ENCODE measurements at places on chromosomes 16 and 17.

DNA sequence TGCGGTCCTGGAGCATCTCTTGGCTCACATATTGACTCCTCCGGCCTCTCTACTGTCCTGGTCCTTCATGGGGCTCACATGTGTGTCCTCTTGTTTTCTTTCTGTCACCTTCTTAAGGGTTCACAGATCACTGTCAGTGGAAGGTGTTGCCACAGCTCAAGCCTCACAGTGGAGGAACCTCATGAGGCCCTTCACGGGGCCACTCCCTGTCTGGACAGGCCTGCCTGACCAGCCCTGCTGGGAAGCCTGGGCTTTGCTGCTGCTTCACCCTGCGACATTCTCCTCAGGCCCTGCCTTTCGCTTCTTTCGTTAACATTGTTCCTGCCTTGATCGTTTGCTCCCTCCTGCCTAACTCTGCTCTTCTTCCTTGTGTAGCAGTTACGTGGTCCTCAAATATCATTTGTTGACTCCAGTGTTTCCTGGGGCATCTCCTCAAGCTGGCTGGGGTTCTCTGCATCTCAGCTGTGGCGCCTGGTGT, 55.9 kb downstream of the WDR45B start:
- no peak for DNase-seq

- no peak for DNase-seq
These were observed 15.4 kb downstream of the ZNF18 start for GRCh38 chr17:11981862-11982261.

GRCh38 chr16:54366943-54367342, 80.4 kb upstream of the IRX3 start:
- no peak for DNase-seq

DNA sequence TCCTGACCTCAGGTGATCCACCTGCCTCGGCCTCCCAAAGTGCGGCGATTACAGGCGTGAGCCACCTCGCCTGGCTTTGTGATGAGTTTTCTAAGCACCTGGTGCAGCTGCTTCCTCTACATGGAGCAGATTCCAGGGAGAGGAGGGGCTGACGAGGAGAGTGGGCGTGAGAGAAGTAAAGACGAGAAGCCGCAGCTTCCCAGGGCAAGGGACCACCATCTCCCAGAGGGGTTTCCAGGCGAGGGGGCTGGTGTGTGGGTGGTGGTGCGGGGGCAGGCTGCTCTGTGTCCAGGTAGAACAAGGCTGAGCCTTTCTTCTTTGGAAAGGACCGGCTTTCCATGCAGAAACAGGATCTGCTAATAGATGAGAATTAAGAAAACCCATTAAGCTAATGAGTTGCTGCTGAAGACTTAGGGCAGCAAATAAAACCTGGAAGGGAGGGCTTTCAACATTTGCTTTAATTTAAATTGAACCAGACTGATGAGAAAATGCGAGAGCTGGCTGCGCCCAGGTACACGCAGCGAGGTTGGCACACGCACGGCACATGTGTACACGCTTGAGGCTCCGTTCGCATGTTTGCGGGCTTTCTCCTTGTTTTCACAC, 236.7 kb downstream of the RBFOX3 start:
- no peak for DNase-seq

GRCh38 chr16:66601471-66601870, 3.0 kb upstream of the CMTM3 start:
- no peak for DNase-seq

DNA sequence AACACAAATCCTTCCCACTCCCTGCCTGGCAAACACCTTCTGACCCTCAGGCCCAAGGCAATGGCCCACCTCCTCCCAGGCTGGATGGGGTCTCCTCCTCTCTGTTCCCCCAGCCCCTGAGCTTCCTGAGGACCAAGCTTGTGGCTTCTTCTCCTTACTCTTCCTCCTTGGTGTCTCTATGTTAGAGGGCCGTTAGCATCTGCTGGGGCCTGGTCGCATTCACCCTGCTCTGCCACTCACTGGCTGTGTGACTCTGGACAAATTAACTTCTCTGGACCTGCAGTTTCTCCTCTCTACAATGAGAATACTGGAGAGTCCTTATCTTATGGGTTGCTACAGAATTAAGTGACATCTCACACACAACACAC, 725 bp upstream of the MT2A start:
- DNase-seq = no peak

DNA sequence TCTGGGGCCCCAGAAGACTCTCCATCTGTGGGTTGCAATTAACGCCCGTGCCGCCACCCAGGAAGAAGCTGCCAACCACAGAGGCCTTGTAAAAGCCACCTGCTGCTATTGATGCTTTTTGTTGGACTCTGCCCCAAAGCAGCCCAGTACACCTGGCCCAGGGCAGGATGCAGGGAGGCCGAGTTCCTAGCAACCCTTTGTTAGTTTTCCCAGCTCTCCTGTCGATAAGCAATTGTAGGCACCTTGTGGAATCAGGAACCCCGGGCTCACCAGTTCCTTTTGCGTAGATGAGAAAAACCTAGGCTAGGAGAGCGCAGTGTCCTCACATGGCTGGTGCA, 103.3 kb downstream of the ABCC6 start:
- DNase-seq = no peak

GRCh38 chr17:72953621-72954020, 138.9 kb downstream of the SLC39A11 start:
- DNase-seq = no peak

GRCh38 chr17:73644145-73645049, at the start of gene SDK2:
Gene SDK2, minus strand, starts transcription at chr17:73644445. Its CDS starts 357 bp downstream, at chr17:73644088.
- DNase-seq = no peak

DNA sequence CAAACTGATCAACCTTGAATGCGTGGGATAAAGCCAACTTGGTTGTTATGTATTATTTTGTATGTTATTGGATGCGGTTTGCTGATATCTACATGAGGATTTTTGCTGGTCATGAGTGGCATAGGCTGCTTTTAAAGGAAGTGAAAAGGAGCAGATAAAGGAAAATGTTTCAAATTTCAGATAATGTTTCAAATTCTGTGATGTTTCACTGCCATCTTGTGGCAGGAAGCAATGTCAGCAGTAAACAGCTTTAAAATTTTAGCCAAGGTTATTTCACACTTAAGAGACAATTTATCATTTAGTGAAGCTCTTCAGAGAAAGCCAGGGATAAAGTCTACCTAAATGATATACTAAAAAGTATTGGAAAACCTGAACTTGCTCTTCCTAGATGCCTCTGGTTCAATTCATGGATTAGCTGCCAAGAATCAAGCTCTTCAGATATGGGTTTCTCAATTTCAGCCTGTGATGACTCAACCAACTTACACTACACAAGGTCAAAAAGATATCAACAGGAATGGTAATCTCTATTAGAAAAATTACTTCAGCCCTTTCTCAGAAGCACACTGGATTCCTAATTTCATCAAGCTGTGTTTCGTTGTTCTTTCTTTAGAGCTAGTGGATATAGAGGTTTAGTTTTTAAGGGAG, 136.0 kb upstream of the C17orf78 start:
- no peak for DNase-seq

DNA sequence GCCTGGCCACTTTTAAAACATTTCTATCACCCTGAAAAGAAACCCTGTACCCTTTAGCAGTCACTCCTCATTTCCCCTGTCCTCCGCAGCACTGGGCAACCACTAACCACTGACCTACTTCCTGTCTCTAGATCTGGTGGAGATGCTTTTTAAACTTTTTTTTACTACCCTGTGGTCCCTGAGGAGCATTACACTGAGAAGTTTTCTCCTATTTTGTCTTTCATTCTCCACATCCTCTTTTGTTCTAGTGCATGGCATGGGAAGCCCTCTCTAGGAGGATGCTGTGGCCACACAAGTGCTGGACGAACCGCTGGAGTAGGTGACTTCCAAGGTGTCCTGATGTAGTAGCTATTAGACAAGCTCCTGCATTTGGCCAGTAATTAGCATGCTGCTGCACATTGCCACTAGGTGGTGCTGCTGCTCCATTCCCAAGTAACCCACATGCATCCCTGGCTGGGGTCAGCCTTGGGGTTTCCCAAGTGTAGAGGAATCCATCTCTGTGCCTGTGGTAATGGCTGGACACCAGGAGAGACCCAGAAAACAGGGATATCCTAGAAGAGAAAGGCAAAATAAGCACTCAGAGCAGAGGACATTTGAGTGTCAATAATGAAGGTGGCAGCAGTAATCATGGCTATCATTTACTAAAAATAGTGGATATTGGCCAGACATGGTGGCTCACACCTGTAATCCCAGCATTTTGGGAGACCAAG, 143.8 kb upstream of the CRHR1 start:
- no peak for DNase-seq

DNA sequence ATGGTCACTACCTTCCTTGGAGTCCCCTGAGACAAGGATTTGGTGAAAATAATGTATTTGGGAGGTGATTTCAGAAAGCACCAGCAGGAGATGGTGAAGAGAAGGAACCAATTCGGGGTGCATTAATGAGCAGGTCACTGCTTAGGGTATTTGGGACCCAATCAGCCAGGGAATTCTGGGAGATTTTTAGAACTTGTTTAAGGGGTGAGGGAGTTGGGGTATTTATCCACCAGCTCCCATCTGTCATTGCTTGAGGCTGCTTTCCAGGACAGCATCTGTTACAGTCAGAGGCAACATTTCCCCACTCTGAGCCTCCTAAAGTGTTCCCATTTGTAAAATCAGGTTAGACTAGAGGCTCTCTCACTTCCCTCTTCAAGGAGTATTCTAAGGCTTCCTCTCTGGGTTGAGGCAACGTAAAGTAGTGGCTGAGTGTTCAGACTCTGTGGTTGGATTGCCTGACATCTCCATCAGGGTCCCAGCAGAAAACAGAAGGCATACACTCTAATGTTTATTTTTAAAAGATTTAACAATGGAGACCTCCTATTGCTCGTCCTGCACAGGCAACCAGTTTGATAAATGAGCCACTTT, 60.9 kb downstream of the CLEC19A start:
- no peak for DNase-seq

DNA sequence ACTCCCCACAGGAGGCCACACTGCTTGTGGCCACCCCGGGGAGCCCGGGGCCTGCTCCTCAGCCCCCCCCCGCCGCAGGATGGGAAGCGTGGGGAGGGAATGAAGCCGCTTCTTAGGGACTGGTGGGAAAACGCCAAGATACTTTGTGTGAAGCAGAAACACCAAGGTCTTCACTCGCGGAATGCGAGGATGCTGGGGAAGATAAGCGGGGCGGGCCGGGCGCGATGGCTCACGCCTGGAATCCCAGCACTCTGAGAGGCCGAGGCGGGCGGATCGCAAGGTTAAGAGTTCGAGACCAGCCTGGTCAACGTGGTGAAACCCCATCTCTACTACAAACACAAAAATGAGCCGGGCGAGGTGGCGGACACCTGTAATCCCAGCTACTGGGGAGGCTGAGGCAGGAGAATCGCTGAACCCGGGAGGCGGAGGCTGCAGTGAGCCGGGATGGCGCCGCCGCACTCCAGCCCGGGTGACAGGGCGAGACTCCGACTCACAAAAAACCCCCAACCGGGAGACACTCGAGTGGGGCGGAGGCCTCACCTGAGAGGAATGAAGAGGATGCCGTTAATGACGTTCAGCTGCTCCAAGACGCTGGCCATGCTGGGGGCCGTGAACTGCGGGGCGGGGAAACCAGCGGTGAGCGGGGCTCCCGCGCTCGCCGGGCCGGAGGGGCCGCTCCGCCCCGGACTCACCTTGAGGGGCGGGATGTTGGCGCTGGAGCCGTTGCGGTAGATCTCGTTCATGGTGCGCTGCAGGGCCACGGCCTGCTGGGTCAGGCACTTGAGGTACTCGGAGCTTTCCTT, 20.3 kb downstream of the CLUH start:
- DNase-seq = no peak

DNA sequence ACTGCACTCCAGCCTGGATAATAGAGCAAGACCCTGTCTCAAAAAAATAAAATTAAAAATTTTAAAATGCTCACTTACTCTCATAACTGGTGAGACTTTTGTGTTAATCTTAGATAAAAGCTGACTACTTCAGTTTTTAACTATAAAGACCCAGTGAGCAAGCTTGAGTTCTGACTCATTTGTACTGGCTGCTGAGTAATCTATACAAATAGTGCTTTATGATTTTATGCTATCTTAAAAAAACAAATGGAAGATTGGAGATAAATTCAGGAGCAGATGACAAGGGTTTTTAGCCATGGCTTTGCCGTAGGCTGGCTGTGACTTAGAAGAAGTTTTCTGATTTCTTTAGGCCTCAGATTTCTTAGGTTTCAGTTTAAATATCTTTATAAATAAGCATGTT, 30.5 kb downstream of the SNTB2 start:
- DNase-seq = no peak

DNA sequence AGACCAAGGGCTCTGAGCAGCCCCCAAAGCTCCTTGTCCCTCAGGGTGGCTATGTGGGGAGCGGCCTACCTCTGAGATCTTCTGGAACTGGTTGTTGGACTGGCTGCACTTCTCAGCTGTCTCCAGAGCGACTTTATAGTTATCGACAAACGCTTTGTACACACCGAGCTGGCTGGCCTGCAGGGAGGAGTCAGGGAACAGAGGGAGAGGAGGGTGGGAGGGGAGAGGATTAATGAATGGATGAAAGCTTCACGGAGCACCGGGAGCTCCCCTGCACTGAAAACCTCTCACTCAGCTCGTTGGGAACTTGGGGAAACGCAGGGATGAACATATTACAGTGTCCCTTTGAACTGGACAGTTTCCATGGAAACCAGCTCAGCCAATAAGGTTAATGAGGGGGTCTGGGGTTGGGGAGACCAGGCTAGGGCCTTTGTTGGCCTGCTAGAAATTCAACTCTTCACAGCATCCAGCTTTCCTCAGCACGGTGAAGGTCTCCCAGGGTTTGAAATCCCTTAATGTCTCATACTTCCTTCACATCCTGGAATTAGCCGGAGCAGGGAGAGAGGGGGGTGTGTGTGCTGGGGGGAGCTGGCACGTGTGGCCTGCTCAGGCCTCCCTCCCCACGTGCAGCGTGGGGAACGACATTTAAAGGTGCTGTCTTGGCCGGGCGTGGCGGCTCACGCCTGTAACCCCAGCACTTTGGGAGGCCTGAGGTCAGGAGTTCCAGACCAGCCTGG, 86.7 kb downstream of the TIMM22 start:
- no peak for DNase-seq

GRCh38 chr16:66740010-66740409, 11.4 kb downstream of the DYNC1LI2 start:
- DNase-seq = no peak

DNA sequence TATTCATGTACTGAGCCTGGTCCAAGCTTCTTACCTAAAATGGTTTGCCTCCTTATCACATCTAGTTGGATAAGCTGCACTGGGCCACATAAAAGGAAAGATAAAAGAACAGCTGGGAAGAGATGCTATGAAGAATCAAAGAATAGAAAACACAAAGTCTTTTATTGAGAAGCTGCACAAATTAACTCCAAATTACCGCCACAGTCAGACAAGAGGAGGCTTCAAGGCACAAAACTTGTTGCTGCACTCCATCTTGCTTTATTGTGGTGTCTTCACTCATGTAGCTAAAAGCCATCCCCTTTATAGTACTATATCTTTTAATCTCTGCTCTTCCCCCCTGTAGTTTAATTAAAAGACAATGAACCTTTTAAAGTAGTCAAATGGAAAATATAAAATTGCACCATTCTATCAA, 330.6 kb upstream of the PMFBP1 start:
- no peak for DNase-seq
